DMS79 (cell line): ENCODE measurements at places on chromosomes 1 and 21.

DNA sequence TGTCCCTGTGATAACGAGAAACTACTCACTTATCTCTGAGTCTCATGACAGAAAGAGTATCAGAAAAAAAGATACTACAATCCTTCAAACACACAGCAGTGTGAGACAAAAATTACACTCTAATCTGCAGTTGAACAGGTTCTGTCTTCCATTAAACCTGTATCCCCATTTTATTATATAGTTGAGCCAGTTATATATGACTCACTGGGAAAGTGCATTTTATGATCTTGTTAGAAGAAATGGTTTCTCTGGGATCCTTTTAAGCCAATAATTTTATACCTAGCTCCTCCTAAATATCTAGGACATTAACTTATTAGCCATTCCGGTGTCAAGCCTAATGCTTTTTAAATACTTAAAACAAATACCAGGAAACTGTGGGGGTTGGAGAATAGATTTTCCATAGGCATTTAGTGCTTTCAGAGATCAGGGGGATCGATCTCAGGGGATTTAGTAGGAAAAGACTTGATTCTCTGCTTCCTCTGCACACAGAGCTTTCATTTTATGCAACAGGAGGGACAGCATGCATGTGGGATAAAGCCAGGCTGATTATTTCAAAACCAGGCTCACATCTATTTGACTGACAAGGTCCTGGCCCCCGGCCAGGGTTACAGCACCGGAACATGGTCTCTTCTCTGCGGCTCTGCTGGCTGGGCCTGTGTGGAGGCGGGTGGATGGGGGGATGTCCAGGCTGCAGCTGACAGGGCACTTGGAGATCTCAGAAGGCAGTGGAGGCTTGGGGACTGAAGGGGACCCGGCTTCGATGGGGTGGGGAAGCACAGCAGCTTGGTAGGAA lies 310.6 kb downstream of the DISC1 start:
- DNase-seq: no peak

GRCh38 chr1:199857516-199857915 lies 170.0 kb upstream of the NR5A2 start:
- no peak for DNase-seq

DNA sequence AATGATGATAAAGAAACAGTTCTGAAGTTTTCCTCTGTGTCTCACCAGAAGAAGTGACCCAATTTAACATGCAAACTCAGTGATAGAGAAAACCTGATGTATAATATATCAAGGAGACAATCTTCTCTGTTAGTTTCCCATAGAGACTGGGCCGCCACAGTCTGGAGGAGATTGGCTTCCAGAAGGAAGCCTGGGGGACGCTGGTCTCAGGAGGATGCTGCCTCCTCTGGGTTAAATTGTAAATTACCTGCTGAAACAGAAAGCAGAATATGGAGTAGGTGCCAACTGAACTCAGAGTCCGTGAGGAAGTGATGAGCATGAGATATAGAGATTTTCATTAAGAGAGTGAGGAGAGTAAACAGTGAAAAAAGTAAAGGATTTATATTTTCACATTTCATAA lies 15.8 kb downstream of the OR14I1 start:
- no peak for DNase-seq

GRCh38 chr1:168728473-168729404 lies at the start of gene DPT:
TSS of gene DPT (minus strand) at chr1:168729206. CDS start at chr1:168729174, 32 bp downstream.
- no peak for DNase-seq

DNA sequence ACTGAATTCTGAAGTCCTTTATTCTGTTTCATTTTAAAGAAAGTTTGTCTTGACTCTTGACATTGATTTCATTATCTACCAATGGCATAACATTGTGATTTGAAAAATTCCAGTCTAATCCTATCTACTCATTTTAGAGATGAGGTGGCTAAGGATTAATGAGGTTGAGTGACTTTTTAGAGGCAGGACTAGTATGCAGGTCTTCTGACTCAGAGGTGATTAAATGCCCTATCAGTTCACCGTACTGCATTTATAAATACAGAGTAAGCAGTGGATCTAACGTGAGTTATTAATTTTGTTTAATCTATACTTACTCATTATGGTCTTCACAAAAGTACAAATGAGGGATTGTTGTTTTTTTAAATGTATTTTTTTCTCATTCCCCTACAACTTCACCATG lies 277.6 kb downstream of the PTBP2 start:
- DNase-seq: no peak

DNA sequence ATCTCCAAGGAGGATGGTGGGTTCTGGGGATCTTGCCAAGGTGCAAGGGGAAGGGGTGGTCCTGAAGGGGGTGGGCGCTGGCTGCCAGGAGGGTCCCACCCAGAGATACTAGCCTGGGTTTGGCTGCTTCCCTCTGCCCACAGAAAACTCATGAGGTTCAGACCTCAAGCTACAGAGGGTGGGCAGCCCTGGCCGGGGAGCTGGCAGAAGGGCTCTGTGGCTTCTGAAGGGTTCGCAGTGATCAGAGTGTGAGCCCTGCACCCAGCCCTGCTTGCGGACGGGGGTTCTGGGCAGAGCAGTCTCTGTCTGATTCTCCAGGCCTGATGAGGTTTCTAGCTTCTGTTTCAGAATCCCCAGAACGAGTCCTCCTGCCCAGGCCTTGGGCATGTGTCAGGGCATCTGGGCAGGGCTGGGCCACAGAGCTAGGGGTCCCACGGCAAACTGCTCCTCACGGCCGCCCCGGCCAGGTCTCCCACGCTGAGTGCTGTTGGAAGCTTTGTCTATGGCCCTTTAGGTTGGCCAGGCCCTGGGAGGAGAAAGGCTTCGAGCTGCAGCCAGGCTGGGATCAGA lies 635 bp upstream of the MMEL1 start:
- DNase-seq: no peak

DNA sequence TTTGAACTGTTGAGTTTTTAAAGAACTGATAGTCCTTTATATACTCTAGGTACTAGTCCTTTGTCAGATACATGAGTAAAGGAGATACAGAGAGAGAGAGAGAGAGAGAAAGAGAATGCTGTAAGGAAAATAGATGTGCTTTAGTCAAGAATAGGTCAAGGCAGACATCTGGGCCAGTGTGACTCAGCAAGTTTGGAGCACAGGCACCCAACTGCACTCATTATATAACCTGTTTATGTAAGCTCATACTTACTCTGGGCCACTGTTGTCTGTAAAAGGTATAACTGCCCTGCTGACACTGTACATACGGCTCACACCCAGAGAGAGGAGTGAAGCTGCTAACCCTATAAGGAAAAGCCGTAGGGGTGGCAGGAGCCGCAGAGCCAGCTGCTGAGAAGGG lies 32.2 kb upstream of the AKT3 start:
- no peak for DNase-seq

- DNase-seq: no peak
Measured at GRCh38 chr1:115530407-115530806, 111.4 kb upstream of the VANGL1 start.

DNA sequence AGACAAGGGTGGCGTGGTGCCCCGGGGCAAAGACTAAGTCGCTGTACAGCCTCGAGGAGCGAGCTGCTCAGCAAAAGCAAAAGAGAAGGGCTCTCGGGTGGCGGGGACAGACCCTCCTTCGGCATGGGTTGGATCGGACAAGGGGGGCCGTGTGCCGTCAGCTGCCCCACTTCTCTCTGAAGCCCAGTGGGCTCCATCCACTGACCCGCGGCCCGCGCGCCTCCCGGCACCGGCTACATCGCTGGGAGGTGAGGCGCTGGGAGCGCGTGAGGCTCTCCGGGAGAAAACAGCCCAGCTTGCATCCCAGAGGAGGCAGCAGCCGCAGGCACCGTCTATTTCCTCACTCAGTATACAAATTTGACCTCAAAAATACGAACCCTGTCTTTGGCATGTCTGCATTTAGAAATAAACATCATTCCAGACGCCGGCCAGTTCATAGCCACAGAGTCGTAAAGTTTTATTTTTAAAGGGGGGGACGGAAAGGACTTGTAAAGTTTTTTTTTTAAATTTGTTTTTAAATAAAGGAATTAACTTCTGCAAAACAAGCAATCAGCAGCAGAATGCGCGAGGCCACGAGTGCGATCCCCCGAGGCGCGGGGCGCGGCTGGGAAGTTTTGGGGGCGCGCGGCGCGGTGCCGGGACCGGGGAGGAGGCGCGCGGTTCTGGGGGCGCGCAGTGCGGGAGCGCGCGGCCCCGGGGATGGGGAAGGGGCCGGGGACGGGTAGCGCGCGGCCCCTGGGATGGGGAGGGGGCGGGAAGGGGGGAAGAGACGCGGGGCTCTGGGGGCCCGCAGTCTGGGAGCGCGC lies 689 bp upstream of the GPR137B start:
- peak; percentile 22 for DNase-seq

DNA sequence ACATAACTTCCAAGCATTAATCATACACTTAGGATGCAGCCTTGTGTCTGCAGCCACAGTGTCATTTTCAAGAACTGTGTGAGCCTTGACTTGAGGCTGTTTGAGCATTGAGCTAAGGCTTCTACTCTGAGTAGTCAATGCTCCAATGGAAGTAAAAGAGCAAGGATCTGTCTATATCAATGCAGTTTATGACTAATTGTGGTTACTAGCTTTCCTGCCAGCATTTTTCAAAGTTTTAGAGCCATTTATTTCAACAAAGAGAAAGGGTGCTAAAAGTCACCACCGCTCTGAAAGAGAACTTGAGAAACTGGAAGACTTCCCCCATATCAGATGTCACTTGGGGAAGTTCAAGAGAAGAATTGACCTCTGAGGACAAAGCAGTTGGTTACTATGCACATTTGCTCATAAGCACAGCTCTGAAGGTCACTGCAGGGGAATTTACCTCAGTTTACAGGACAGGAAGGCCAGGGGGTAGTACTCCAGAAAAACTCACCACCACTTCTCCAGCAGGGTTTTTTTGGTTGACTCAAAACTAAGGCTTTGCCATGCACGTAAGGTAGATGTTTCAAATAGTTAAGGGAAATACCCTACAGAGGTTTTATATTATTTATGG lies 24.5 kb upstream of the RGS1 start:
- DNase-seq: no peak

DNA sequence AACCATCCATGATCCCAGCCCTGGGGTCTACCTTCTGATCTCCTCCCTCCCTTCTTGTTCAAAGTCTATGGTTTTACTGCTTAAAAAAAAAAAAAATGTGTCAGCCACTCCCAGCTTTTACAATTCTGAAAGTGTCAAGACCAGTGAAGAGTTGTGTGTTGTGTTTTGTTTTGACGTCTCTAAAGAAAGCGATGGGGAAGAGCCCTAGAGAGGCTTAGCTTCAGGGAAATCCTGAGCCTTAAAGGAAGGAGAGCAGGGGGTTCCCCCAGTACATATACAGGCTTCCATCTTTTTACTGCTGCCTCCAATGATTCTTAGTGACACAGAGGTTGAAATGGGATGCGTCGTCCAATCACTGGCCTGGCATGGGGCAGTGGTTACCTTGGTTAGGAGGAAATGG lies 13.9 kb upstream of the FMOD start:
- DNase-seq: no peak

DNA sequence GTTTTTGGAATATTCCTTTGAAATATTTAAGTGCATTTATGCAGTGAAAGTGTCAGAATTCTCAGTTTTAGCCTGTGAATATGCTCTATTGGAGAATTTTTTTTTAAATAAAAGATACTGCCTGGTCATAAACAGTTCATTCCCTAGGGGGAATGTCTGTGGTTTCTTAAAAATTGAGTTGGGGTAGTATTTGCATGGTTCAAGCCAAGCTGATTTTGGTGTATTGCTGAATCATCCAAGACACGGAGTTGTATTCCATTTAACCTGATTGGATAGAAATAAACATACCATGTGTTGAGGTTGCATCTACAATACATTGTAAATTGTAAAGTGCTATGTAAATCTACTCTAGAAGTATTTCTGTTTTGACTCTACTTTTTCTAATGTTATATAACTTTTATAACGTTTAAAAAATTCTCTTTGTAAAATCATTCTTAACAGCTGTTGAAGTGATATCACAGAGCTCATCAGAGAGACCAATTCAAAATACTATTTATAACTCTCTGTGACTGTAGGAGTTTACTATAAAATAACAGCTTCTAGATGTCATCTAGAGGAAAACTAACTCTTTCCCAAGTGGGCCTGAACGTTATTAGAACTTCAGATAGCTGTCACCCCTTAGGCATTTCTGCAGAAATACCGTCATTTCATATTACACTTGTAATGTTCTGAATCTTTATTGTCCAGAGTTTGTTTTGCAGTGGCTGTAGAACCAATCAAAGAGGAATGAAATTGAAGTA lies 199.1 kb downstream of the USP25 start:
- no peak for DNase-seq

DNA sequence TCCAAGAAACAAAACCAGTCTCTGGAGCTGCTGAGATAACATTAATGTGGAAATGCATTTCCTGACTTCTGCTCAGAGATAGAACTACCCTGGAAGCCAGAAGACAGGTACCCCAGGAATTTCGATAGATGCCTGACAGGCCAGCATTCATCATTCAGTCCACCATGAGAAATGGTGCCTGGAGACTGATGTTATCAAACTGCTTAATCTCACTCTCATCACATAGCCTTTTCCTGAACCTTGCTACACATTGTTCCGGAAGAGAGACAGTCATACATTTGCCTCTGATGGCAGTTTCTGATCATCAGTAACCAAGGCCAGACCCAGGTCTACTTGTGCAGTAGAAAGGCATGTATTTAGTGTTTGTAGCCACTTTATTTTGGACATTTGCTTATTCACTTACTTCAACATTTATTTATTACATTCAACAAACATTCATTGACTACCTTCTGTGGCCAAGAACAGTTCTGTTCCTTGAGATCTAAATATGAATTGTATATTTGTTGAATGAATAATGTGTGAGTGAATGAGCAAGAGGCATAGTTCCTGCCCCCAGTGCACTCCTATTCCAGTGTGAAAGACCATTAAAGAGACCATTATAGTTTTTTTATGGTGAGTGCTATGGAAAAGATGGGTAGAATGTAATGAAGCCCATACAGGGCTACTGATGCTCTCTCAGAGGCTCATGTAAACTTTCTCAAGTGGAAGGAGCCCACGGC lies 485.7 kb downstream of the NUF2 start:
- no peak for DNase-seq

DNA sequence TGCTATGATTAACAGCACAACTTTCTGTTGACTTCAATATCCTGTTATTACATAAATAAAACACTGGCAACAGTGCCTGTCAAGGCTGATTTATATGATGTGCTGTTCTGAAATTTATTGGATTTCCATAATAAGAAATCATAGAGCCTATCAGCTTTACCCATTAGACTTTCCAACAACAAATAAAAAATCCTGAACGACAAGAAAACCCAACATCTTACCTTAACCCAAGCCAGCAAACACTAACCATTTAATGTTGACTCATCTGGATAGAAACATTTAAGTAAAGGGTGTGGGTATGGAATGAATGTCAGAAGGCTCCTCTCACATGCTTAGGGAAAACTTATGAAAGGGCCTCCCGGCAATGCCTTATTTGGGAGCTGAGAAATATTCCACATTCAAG lies 165.1 kb downstream of the SLC45A1 start:
- no peak for DNase-seq

GRCh38 chr1:4218619-4219018 lies 318.5 kb upstream of the C1orf174 start:
- no peak for DNase-seq

- no peak for DNase-seq
Measured at GRCh38 chr1:107405236-107405635, 264.4 kb downstream of the NTNG1 start.
